ENCODE measurements at places on chromosomes 12 and 14.
A peak's percentile ranks its signal among the peaks of the same experiment; 100 is the strongest.

GRCh38 chr14:19878029-19878642 is 3.2 kb downstream of the OR4K2 start:
- no peak for DNase-seq

DNA sequence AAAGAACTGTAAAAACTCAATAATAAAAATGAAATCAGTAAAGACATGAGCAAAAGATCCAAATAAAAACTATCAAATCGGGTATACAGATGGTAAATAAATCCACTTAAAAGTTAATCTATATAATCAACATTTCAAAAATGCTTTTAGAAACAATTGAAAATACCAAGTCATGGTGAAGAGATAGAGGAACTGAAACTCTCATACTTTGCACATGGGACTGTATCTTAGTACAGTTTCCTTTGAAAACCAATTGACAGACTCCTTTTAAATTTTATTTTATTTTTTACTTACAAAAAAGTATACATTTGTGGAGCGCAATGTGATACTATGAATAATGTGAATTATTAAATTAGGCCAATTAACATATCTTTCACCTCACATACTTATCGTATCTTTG is 98.6 kb upstream of the FAR2 start:
- DNase-seq: no peak

GRCh38 chr12:1804545-1805332 is 15.6 kb upstream of the LRTM2 start:
- DNase-seq: peak; percentile 87

DNA sequence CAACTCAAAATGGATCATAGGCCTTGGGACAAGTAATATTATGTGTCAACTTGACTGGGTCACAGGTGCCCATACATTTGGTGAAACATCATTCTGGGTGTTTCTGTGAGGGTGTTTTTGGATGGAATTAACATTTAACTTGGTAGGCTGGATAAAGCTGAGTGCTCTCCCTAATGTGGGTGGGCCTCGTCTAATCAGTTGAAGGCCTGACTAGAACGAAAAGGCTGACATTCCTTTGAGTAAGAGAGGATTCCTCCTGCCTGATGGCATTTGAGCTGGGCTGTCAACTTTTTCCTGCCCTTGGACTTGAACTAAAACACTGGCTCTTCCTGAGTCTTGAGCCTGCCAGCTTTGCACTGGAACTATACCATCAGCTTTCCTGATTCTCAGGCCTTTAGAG is 93.4 kb upstream of the ESRRB start:
- DNase-seq: no peak

- no peak for DNase-seq
These were observed 408.7 kb downstream of the ADAMTS20 start for GRCh38 chr12:43143278-43143677.

DNA sequence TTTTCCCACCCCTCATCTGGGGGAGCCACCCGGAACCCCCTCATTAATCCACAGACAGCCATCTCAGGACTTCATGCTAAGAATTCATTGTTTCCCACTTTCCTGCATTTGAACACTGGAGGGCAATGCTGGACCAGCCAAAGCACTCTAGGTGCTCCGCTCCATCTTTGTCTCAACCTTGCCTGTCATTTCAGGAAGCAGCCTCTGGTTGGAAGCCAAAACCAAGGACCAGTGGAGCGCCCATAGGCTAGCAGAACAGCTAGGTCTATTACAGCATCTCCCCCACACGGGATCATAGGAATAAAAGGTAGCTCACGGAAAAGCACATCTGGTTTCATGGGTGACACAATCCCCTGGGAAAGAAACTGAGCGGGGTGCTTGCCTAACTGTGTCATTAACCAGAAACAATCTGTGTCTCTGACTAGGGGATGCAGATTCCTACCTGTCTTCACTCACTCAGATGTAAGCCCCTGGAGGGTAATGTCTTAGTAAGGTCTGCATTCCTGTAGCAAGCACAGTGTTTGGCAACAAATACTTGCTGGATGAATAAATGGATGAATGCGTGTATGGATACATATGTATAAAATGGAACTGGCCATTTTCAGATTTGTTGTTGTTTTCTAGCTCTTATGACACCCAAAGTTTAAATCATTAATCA is 197.0 kb downstream of the DAD1 start:
- DNase-seq: peak; percentile 34

DNA sequence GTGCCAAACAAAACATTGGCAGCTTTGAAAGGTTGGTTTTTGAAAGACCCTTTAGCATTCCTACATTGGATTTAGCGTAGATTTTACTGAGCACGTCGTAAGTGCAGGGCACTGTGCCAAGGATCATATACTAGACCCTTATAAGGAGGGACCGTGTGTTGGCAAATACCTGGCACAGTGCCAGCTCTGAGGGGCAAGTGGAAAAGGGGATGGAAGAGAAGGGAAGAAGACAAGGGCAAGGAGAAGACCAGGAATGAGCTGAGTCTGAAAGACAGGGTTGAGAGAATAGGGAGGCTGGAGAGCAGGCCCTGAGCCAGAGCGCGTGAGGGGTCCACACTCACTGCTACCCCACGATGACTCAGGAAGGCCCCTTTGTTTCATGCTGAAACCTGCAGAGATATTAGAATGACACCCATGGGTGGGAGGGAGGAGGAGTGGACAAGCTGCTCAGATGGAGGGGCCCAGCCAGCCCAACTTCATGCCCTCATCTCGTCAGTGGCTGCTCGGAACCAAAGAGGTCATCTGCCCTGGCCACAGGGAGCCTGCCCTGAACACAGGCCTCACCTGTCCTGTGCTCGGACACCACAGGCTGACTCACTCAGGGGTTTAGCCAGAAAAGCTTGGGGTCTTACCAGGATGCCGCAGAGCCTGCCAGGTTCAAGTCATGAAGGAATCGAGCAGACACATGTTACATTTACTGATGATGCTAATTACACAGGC is 25.0 kb downstream of the RAB35 start:
- DNase-seq: no peak

GRCh38 chr12:50488801-50489200 is 16.0 kb upstream of the DIP2B start:
- no peak for DNase-seq

- DNase-seq: no peak
These were observed 36.5 kb upstream of the KICS2 start for GRCh38 chr12:64258576-64258975.

DNA sequence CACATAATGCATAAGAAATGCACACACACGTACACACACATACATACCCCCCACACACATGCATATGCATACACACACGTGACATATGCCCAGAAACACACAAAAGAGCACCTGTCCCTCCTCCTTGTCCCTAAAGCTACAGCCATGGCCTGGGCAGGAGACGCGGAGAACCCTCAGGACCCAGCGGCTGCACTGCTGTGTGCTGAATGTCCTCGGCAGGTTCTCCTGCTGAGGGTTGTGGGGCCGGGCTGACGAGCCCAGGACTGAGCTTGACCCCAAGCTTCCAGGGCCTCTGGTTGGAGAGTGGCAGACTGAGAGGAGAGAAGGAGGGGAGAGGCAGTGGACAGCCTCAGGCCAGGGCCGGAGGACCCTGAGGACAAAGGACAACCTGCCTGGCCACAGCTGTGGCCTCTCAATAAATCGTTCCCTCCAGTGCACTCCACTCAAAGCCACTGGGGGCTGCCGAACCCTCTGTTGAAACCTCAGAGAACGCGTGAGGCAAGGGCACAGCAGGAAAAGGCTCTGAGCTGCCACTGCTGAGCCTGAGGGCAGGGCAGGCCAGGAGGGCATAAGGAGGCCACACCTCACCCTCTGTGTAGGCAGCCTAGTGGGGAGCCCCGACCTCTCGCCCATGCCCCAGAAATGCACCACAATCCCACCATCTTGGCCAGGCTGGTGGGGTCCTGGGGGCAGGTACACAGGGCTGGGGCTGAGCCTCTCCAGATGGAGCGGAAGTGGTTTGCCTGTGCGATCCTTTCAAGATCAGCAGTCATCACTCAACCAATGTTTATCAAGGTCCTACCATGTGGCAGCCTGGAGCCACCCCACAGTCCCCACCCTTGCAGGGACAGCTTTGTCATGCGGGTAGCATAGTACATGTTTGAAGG is 3.1 kb downstream of the CACNA2D4 start:
- DNase-seq: no peak

GRCh38 chr14:75578102-75578785 is at the start of gene FLVCR2:
Gene FLVCR2 (plus strand): TSS chr14:75578620. CDS start chr14:75578973, 353 bp downstream.
- peak; percentile 86 for DNase-seq

DNA sequence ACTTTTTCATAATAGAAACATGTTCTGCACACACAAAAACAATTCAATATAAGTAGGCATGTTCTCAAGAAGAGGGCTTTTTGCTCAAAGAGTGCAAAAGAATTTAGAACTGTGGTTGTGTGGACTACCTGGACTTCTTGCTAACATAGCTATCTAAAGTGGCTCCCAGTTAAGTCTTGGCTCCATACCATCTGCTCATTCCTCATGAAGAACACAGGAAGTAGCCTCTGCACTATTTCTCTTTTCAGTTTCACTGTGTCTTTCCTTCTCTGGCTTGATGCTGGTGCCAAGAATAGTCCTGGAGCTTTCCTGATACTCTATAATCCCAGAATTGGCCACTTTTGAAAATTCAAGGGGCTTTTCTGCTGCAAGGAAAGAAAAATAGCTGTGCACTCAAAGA is 127.4 kb downstream of the CCER1 start:
- no peak for DNase-seq

- peak; percentile 75 for DNase-seq
These were observed at the start of gene SRGAP1 for GRCh38 chr12:63844391-63845341. Gene SRGAP1 (plus strand): TSS chr12:63844700. CDS start chr12:63844817, 117 bp downstream.

GRCh38 chr12:127130506-127131124 is 1136.4 kb upstream of the TMEM132C start:
- no peak for DNase-seq

GRCh38 chr14:90757452-90757851 is 58.8 kb downstream of the TTC7B start:
- DNase-seq: no peak

- DNase-seq: no peak
These were observed 175.2 kb upstream of the ATP2B1 start for GRCh38 chr12:89883630-89884389.

GRCh38 chr14:92439537-92440344 is 73.8 kb upstream of the RIN3 start:
- DNase-seq: peak; percentile 66

GRCh38 chr12:26987634-26988424 is 26.4 kb downstream of the TM7SF3 start:
- no peak for DNase-seq

DNA sequence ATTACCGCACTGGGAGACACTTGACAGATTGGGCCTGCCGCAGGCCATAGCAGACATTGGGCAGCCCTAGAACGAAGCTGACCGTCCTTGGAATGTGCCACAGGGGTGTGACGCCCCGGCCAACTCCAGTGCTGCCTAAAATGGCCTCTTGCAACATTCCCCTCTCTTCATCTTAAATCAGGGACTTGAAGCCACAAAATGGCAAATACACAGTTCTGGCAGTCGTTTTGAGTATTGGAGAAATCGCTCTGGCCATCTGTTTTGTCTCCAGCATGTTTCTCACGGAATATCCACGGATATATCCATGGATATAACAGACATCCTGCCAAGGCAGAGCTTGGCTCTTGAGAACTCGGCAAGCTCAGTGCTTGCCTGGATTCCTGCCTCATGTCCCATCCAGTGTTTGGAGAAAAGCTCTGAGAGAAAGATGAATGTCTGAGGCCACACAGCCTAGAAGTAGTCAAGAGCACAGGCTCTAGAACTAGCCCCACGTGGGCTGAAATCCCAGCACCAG is 158.4 kb downstream of the CHST11 start:
- peak; percentile 53 for DNase-seq

DNA sequence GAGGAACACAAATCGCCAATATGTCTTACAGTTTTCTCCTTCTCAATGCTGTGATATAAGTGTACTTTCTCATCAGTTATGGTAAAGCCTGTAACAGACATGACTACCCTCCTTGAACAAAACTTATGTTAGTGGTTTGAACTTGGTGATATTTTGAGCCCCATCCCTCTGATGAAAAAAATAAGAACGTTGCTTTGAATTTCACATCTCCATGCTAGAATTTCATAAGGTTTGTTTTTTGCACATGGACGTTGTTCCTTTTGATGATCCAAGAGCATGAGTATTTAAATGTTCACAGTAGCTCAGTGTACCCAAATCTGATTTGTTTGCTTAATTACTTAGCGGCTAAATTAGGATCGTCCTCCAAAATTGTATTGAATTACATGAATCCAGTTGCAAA is at the start of gene SLC15A5:
Gene SLC15A5 (minus strand): TSS at position 101 of the 400 bp plus-strand sequence. CDS start 0 bp downstream, at position 101.
- DNase-seq: no peak

- DNase-seq: peak; percentile 28
These were observed 106.0 kb upstream of the TMTC1 start for GRCh38 chr12:29889737-29890136.

DNA sequence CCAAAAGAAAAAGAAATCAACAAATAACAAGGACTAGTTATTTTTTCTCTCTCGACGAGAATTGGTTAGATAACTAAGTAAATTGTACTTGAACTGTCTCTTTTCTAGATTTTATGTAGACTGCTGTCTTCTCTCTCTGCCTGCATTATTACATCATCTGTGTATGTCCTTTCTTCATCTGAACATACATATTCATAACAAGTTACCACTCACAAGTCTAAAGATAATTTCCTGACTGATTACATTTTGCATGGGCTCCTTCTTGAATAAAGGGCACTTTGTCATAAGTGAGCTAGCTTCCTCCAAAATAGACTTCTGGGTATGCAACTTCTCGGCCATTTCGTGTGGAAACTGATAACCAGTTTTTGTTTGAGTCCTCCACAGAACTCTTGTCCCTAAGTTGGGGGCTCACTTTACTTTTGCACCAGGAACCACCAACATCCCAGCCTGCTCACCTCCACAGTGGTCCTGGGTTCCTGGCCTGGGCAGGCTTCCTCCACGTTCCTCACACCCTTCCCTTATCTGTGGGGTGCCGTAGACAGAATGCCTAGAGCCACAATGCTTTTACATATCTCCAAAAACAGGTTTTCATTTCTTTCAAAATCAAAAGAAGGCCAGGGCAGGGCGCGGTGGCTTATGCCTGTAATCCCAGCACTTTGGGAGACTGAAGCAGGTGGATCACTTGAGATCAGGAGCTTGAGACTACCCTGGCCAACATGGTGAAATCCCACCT is 6.2 kb upstream of the DDX47 start:
- DNase-seq: no peak

- no peak for DNase-seq
These were observed 926.2 kb downstream of the VRK1 start for GRCh38 chr14:97723351-97723750.

GRCh38 chr12:115023279-115024265 is 339.6 kb upstream of the TBX3 start:
- DNase-seq: peak; percentile 49

DNA sequence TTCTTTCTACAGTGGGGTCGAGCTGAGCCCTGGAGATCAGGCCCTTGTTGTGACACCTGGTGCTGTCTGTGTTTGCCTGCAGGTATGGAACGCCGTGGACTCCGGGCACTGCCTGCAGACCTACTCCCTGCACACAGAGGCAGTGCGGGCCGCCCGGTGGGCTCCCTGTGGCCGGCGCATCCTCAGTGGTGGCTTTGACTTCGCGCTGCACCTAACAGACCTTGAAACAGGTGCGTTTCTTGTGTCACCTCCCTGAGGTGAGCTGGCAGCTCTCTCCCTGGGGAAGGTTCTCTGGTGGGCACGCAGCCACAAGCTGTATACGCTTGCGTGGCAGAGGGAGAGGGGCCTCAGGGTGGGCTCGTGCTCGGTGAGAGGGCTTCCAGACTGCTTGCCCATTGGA is 119.3 kb downstream of the BEGAIN start:
- DNase-seq: no peak
